ENCODE measurements at places on chromosomes 4 and X. TPM values are rescaled to one million over a fixed set of nuclear protein-coding genes. Genes with fewer than 3 reads are reported as not detected.

P2RY8 gene
- 0.74 TPM for total RNA-seq

MAGEE1 gene
- 3.4 TPM for total RNA-seq

DNA sequence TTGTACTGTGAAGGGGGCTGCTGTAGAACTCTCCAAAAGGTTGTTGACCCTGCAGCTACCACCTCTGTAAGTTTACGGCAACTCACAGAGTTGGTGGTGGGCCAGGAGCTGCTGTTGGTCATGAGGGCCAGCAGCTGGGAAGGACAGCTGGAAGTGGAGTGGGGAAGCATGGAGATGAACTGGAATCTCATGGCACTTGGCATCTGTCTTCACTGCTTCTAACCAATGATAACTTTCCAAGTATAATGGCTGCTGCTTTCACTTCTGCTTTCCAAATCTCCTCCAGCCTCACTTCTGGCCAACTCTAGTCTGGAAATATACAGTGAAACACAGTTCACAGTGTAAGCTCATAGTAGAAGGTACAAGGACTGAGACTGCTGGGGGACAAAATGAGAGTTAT, 126.5 kb upstream of the INTU start:
- H3K36me3 ChIP-seq, result no peaks in the 10 kb centered on the region
- no peak overlapping the region for H3K4me3 ChIP-seq
- no peak overlapping the region for H3K27ac ChIP-seq
- H3K27me3 ChIP-seq, result no peaks in the 10 kb centered on the region

- H3K27me3 ChIP-seq, result no peaks in the 10 kb centered on the region
- H3K4me3 ChIP-seq, result peak overlapping the region; percentile 73
- H3K36me3 ChIP-seq, result no peaks in the 10 kb centered on the region
- DNase-seq, result no peak
- H3K27ac ChIP-seq, result peak overlapping the region; percentile 89
- H3K4me1 ChIP-seq, result peaks cover 52% of the 10 kb centered on the region
These were observed 2.2 kb downstream of the FAT4 start for GRCh38 chr4:125316791-125317524.

DNA sequence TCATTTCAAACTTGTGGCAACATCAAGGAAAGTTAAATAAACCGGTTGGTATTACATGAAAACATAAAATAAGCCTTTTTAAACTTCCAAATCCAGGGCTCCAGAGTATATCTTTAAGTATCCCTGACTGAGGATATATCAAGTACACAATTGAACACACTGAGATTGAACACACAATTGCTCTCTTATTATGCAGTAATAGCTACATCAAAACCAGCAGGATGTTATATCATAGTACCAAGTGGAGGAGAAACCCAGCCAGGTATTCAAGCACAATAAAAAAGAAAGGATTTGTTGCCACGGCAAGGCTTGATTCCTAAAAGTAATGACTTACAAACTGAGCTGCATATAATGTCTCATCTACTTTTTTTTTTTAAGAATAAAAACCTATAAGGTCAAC, 605.8 kb downstream of the SPOCK3 start:
- DNase-seq, result no peak
- H3K27ac ChIP-seq, result no peak overlapping the region
- no peaks in the 10 kb centered on the region for H3K4me1 ChIP-seq
- no peak overlapping the region for H3K4me3 ChIP-seq
- H3K36me3 ChIP-seq, result no peaks in the 10 kb centered on the region

- H3K4me3 ChIP-seq, result no peak overlapping the region
- H3K36me3 ChIP-seq, result peaks cover 8% of the 10 kb centered on the region
- no peaks in the 10 kb centered on the region for H3K4me1 ChIP-seq
- no peak overlapping the region for H3K27ac ChIP-seq
These were observed 13.3 kb upstream of the FAM184B start for GRCh38 chr4:17794730-17795129.

- no peak overlapping the region for H3K4me3 ChIP-seq
- no peaks in the 10 kb centered on the region for H3K36me3 ChIP-seq
- DNase-seq, result no peak
- no peaks in the 10 kb centered on the region for H3K4me1 ChIP-seq
- no peaks in the 10 kb centered on the region for H3K27me3 ChIP-seq
- H3K27ac ChIP-seq, result no peak overlapping the region
These were observed 904.1 kb downstream of the RPA4 start for GRCh38 chrX:97787849-97788248.
